ENCODE measurements at places on chromosomes 7 and 10.

DNA sequence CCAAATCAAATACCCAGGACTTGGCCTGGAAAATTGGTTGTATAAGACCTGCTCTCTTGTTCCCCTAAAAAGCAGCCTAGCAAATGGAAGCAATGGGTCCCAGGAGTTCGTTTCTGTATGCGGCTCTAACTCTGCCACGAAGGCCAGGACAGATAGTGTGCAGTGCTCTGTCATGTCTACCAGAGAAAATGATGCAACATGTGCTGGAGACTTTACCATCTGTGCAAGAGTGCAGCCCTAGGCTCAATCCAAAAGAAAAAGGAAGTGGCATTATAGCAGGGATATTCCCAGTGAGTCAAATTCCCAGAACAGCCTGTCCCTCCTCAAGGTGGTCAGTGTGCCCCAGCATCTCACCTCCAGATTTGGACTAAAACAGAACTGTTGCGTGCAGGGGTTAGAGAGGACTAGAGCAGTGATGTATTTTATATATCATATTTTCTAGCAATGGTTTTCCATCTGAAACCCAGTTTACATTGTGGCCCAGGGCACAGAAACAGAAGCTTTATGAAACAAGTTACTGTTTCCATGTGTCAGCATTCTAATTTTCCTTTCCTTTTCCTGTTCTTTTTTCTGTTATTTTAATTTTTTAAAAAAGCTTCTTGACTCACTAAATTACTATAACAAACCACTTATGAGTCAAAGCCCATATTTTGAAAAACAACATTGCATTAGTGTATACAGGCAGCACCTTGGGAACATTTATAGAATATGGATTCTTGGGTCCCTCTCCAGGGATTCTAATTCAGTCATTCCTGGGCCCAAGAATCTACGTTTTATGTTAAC lies 311.2 kb downstream of the RNLS start:
- DNase-seq: no peak

DNA sequence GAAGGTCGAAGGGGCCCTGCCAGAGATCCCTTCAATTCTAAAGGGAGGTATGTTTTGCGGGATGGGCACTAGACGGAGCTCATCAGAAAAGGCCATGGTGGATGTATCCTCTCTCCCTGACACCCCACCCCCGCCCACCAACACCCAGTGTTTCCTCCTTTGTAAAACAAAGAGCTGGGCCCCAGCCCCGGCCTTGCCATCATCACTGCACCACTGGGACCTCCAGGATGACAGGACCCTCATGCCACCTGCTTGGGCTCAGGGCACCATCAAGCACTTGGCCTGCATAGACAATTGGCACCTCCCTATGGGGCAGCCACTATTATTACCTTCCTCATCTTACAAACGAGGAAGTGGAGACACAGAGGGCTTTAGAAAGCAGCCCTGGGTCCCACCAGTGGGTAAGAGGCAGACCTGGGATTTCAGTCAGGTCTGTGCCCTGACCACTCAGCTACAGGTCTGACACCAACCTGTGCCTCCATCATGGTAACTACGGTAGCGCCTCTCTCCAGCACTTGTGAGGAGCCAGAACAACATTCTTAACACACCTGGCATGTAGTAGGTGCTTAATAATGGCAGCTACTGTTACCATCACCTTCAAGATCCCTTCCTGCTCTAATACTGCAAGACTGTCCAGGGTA lies 2.0 kb downstream of the CALML3 start:
- DNase-seq: no peak

GRCh38 chr10:21519397-21519933 lies 6.0 kb downstream of the SKIDA1 start:
- DNase-seq: no peak

DNA sequence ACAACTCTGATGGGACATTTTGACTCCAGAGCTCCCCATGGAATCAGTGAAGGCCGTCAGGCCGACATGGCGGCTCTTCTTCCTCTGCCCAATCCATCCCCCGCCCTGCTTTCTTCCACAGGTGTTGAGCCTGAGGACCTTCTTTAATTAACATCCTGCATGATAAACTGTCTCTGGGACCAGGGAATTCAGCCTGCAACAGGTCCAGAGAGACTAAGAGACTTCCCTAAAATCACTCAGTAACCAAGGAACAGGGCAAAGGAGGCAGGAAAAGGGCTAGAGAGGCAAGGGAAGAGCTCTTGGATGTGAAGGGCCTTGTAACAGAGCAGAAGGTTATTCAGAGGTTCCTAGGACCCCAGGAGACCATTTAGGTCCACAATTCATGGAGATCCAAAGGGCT lies 6.0 kb upstream of the PDLIM1 start:
- DNase-seq: no peak
